ENCODE measurements at places on chromosomes 6 and 20. TPM values are rescaled to one million over a fixed set of nuclear protein-coding genes. Genes with fewer than 3 reads are reported as not detected.

SAPCD1 gene
- total RNA-seq: 9.2 TPM

MCM9 gene
- total RNA-seq: 28.1 TPM

DNA sequence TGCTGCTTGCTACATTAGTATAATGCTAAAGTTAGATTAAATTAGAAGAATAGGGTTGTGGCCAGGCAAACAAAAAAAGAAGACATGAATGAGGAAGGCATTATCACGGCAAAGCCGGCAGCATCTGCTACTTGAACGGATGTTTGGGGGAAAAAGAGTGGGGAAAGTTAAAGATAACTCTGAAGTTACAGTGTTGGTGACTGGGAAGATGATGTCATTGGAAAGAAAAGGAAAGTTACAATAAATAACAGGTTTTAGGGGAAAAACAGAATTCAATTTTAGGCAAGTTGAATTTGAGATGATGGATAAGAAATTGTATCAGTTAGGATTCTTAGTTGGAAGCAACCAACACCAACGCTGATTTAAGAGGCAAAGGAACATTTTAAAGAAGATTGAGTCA lies 74.2 kb upstream of the NRN1 start:
- H3K4me1 ChIP-seq: no peaks in the 10 kb centered on the region
- DNase-seq: no peak
- H3K27ac ChIP-seq: no peak overlapping the region
- H3K4me3 ChIP-seq: no peak overlapping the region

DNA sequence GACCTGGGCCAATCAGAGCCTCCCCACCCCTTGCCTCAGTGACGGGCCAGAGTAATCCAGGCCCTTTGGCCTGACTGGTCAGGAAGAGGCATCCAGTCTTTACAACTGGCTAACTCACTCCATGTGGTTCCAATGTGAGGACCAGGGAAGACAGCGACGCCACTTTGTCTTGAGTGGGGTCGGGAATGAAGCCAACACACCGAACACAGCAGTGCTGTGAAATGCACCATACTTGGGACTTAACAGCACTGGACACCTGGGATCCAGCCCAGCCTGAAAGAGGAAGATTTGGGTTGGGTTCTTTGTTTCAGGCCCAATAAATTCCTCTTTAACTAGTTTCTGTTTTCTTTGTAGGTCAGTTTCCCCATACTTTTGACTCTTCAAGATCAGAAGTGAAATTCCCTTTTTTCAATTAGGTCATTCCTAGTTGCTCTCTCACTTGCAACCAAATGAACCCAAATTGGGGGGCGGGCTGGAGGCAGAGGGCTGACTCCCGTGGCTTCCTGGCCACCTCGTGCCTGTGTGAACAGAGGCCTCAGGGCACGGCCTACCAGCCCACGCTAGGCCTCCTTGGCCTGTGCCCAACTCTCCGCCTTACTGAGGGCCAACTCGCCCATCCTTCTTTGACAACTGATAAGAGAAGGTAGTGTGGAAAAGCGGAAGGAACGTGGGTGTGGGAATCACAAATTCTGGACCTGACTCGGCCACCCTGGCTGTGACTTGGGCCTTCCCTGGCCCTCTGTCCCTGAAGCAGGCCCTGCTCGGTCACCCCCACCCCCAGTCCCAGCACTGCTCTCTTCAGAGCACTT lies 17.1 kb downstream of the SULF2 start:
- H3K4me3 ChIP-seq: no peak overlapping the region
- H3K36me3 ChIP-seq: no peaks in the 10 kb centered on the region
- no peaks in the 10 kb centered on the region for H3K4me1 ChIP-seq
- H3K27me3 ChIP-seq: peaks cover 8% of the 10 kb centered on the region
- H3K27ac ChIP-seq: no peak overlapping the region
- no peak for DNase-seq

DNA sequence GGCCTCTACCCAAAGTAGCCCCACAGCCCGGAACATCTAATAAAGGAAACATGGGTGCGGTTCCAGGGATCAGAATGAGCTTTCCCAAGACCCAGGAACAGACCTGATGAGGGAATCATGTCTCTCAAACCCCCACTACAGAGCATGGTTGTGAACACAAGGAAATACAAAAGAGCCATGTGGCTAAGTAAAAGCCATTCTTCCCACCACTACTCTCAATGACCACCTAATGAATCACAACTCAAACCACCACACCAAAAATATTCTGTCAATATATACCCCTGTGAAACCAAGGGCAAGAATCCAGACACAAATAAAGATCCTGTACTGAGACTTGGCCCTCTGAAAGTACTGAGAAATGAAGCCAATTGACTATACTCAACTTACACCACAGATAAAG lies 20.9 kb upstream of the COL21A1 start:
- no peak overlapping the region for H3K27ac ChIP-seq
- no peak for DNase-seq
- H3K27me3 ChIP-seq: no peaks in the 10 kb centered on the region
- H3K36me3 ChIP-seq: peaks cover 6% of the 10 kb centered on the region

- H3K36me3 ChIP-seq: peaks cover 13% of the 10 kb centered on the region
- no peaks in the 10 kb centered on the region for H3K27me3 ChIP-seq
- peak overlapping the region; percentile 95 for H3K27ac ChIP-seq
- H3K4me3 ChIP-seq: peak overlapping the region; percentile 71
- H3K4me1 ChIP-seq: peaks cover 86% of the 10 kb centered on the region
- DNase-seq: no peak
These were observed 118.8 kb upstream of the TRAF3IP2 start for GRCh38 chr6:111724505-111724904.

GRCh38 chr6:115443825-115444478 lies 616.7 kb downstream of the FRK start:
- H3K36me3 ChIP-seq: no peaks in the 10 kb centered on the region
- H3K4me3 ChIP-seq: no peak overlapping the region

GRCh38 chr6:61203966-61204496 lies 1082.0 kb downstream of the KHDRBS2 start:
- H3K4me3 ChIP-seq: no peak overlapping the region
- H3K27ac ChIP-seq: no peak overlapping the region
- no peaks in the 10 kb centered on the region for H3K4me1 ChIP-seq
- no peak for DNase-seq

CDK5RAP1 gene
- total RNA-seq: 59.6 TPM

DNA sequence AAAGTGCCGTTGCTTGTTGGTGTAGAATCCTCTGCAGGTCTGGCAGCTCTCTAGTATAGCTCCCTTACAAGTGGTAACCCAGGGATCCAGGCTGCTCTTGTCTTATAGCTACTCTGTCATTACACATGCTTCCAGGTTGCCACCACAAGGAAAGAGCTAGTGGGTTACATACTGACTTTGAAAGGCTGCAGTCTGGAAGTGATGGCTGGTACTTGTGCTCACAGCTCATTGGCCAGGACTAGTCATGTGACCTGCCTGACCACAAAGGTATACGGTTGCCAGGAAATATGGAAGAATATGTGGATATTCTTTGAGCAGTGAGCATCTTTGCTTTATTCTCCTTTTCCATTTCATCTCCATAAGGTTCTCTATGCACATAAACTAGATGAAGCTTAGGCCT lies 46.0 kb downstream of the RREB1 start:
- peak overlapping the region; percentile 90 for H3K27ac ChIP-seq
- H3K4me3 ChIP-seq: peak overlapping the region; percentile 23
- no peak for DNase-seq
- H3K36me3 ChIP-seq: no peaks in the 10 kb centered on the region

DNA sequence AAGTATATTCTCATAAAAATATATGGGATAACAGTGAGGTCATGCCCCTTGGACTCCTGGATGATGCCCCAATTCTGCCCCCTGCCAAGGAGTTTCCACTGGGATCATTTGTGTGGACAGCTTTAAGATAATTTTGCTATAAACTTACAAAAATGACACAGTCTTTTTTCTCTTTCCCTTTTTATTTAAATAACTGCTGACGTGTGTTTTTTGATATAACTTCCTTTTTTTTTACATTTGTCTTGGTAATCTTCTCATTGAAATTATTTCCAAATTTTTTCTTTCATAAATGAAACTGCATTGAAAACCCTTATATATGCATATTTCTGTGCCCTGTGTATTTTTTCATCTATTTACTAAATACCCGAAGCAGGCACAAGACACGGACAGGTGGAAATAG lies 31.3 kb downstream of the CST9L start:
- no peak for DNase-seq
- peaks cover 5% of the 10 kb centered on the region for H3K4me1 ChIP-seq
- H3K36me3 ChIP-seq: no peaks in the 10 kb centered on the region
- no peak overlapping the region for H3K27ac ChIP-seq

GRCh38 chr20:40948465-40949267 lies 80.0 kb upstream of the TOP1 start:
- H3K36me3 ChIP-seq: no peaks in the 10 kb centered on the region
- no peak for DNase-seq
- H3K27me3 ChIP-seq: peaks cover 16% of the 10 kb centered on the region
- H3K4me1 ChIP-seq: peaks cover 8% of the 10 kb centered on the region
- no peak overlapping the region for H3K4me3 ChIP-seq

DLK2 gene
- total RNA-seq: 0.14 TPM

RSPH9 gene
- total RNA-seq: not detected

MDFI gene
- not detected for total RNA-seq

GRCh38 chr6:95517568-95517967 lies 59.8 kb upstream of the MANEA start:
- no peak overlapping the region for H3K27ac ChIP-seq
- no peaks in the 10 kb centered on the region for H3K4me1 ChIP-seq
- H3K27me3 ChIP-seq: no peaks in the 10 kb centered on the region
- H3K36me3 ChIP-seq: no peaks in the 10 kb centered on the region

THBD gene
- total RNA-seq: 0.33 TPM
